Fibroblast of lung (primary cell): ENCODE measurements at places on chromosomes 7 and 10. TPM values are rescaled to one million over a fixed set of nuclear protein-coding genes. Genes with fewer than 3 reads are reported as not detected.

The TDRD1 gene
- total RNA-seq = 0.26 TPM in 1 of 2 replicates, not detected in the other

The FOXI2 gene
- total RNA-seq = not detected in 2 replicates

The NKX1-2 gene
- total RNA-seq = not detected in 2 replicates

The VSTM4 gene
- 4.4 and 8.1 TPM in 2 replicates for total RNA-seq

The AMZ1 gene
- 0.26 and 0.33 TPM in 2 replicates for total RNA-seq
